SHP77 treated with DMSO at 0.1 percent for 48 hours (cell line): ENCODE measurements at places on chromosomes 3 and 15.

- no peak for DNase-seq
These were observed 15.0 kb downstream of the ATR start for GRCh38 chr3:142563496-142563997.

GRCh38 chr15:82803793-82804574, 1.9 kb downstream of the FSD2 start:
- no peak for DNase-seq

- DNase-seq: no peak
These were observed 94.4 kb downstream of the TMCO5A start for GRCh38 chr15:38028869-38029268.

GRCh38 chr3:156721687-156722618, 47.6 kb downstream of the TIPARP start:
- no peak for DNase-seq

DNA sequence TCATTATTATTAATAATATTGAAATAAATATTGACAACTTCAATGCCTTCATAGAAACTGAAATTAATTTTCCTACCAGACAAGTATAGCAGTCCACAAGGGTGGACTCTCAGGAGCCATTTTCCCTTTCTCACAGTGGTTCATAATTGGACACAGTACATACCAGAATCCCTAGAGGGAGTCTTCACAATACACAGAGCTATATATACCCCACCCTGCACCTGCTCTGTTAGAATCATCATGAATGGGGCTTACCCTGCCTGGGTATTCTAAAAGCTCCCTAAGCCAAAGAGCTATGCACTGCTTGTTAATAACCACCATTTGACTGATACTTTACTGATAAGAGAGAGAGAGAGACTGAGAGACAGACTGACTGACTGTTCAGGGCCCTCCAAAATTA, 134.9 kb downstream of the FEZF2 start:
- no peak for DNase-seq

DNA sequence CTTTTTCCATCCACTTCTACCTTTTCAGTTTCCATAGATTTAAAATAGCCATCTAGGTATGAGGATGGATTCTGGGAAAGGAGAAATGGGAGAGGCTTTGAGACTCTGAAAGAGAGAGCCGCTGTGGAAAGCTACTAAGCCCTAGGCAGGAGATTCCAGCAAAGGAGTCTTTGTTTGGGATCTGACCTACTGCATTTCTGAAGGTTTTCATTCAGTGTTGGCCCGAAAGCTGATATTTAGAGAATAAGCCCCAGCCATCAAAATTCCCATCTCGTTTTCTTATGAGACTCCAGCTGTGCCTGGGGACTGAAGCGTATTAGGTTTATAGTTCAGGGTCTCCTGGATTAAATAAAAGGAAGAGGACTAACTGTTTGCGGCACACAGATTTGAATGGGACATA, 19.5 kb downstream of the LIPH start:
- no peak for DNase-seq

GRCh38 chr15:37572401-37572800, 362.0 kb upstream of the TMCO5A start:
- DNase-seq: no peak

DNA sequence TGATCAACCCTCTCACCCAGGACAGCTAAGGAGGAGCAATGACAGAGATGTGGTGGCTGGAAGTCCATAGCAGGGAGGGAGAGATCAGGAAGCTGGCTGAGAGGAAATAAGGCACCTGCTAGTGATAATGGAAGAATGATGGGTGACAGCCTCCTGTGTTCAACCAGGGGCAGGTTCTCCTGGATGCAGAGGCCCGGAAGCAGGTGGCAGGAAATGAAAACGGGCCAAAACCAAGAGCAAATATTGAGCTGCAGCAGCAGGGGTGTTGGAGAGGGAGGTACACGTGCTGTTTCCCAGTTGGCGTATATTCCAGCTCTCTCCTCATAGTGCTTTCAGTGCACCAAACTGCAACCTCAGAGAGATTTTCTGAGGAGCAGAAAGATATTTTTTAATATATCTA, 213.4 kb upstream of the TBL1XR1 start:
- peak; percentile 98 for DNase-seq

DNA sequence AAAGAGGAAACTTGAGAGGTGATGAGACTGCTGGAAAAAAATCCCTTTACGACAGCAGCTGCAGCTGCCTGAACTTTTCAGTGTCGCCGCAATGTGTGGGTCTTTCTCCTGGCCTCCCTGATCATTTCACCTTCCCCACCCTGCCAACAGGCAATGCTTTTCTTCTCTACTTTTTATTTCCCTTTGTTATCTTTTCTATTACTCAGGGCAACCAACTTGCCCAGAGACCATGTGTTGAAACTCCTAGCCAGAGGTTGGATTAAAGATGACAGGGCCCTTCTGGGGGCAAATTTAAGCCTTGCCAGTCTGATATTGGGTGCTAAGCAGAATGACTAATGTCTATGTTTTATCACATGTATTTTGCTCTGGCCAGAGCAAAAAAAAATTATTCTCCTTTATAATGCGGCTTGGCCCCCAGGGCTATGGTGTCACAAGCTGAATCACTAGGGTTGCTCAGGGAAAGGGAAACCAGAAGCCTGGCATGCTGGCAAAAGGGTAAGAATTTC, 51.5 kb upstream of the CFAP20DC start:
- DNase-seq: no peak

DNA sequence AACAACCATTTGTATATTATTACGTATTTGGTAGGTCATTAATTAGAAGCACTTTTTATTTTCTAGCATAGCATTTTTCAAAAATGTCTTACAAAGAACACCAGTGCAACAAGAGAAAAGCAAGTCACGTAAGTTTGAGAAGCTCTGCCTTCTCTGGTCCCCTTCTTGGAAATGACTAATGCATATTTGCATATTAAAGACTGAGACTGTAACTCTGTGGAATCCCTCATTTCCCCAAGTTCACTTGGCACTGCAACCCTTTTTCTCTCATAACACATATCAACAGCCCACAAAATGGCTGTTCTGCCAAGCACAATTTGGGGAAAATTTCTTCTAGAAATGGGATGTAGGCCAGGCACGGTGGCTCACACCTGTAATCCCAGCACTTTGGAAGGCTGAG, 176.3 kb downstream of the ERC2 start:
- no peak for DNase-seq
